Stimulated activated CD4-positive, alpha-beta T cell treated with anti-CD3 and anti-CD28 coated beads, Interleukin-1b, Interleukin-23, amount 100 ng/mL, for 24 hours (primary cell): ENCODE measurements at places on chromosomes 7 and 10.
A peak's percentile ranks its signal among the peaks of the same experiment; 100 is the strongest.

DNA sequence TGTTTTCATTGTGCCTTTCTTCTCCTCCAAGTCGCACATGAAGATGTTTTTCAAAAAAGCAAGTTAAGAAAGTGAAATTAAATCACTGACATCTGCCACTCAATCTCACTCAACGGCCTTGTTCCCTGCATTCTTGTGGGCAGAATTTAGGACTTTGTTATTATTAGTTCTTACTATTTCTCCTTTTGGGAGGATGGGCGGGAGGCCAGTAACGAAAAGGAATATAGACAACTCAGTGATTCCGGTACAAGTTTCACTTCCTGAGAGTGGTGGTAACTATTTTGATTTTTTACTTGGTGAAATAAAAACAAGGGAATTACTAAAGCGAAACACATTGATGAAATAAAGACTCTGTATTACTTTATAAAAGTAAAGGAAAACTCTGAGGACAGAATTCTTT, 231.9 kb upstream of the HABP2 start:
- no peak for DNase-seq

- DNase-seq: no peak
Measured at GRCh38 chr7:48473205-48473865, 302.1 kb downstream of the ABCA13 start.

DNA sequence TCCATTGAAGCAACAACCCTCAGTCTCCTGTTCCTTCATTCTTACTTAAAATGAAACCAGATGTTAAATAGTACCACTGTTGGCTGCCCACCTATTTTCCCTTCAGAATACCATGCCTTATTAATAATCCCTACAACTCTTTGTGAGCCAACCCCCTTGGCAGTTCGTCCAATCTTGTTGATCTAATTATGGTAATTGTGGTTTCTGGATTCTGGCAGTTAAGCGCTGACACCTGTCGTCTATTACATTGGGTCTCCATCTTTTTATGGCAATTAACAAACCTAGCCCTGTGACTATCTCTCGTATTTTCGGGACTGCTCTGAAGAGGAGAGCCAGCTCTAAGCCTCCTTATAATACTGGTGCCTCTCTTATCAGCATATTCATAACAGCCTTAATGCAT, 432.0 kb downstream of the ATRNL1 start:
- no peak for DNase-seq

DNA sequence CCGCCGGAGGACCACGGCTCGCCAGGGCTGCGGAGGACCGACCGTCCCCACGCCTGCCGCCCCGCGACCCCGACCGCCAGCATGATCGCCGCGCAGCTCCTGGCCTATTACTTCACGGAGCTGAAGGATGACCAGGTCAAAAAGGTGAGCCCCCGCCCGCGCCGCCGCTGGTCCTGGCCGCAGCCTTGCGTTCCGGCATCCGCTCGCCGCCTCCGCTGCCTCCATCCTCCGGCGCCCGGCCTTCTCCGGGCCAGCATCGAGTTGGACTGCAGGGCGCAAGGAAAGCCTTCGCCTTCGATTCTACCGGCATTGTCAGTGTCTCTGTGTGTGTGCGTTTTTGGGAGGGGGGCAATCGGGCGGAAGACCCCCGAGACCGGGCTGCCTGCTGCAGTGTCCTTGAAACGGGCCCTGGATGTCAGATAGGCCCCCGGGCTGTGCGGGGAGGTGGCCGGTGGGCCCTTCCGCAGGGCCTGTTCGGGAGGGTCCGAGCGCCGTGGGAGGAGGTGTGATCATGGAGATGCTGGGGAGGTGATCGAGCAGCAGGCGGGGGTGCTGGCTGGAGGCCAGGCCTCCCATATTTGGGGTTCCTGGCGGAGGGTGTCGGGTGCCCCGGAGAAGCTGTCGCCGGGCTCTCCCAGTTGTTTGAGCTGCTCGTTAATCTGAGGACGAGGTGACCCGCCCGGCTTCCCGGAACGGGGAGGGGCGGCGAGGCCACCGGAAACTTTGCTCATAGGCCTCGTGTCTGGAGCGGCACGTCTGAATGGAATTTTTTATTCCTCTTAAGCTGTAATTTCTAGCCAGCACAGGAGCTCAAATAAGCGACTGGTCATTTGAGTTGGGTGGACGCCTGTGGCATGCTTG, 40.8 kb downstream of the HK1 start:
- DNase-seq: peak; percentile 71

GRCh38 chr10:118522791-118523498, 72.5 kb downstream of the PRLHR start:
- DNase-seq: no peak

DNA sequence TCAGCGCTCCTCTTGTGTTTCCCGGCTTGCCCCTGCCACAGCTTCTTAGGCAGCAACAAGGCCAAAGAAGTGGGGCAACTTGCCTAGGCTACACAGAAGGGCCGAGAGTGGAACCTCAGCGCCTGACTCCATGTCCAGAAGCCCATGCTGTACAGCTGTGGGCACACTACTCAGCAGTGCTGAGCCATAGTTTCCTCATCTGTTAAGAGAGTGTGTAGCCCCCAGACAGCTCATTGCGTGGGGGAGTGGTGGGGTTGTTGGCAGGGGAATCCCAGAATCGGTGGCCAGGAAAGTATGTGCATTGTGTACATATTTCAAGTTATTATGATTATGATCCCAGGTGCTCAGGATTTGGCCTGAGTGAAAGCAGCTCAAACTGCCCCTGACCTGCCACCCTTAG, 96.2 kb downstream of the CDH23 start:
- no peak for DNase-seq

DNA sequence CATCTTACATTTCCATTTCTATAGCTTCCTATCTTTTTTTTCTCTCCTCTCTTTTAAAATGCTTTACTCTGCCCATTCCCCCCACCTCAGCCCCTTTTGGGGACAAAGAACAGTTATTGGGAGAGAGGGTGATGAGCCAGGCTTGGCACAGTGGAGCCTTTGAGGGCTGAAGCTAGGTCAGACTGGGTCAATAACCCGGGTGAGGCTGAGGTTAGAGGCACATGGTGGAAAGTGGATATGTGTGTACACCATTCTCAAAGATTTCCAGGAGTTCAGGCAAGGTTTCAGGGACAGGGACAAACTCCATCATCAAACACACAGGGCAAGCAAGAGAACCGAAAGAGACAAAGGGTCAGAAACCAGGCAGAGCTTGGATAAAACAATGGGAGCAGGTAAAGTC, 11.5 kb downstream of the ABCB4 start:
- DNase-seq: no peak

DNA sequence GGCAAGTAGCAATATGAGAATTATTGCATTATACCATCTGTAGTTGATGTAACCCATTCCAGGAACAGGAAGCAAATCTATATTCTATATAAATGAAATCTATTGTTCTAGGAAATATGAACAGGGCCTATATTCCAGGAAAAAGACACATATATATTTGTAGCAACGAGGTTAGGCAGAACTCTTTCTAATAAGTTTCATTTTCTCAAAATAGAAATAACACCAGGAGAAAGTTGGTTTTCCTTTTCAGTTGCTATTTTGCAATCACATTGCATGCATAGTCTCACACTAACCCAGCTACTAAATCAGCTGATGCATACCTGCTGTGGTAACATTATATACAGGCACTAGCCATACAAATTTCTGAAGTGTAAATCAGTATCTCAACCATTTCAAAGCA, 6.2 kb upstream of the IFIT2 start:
- DNase-seq: no peak

DNA sequence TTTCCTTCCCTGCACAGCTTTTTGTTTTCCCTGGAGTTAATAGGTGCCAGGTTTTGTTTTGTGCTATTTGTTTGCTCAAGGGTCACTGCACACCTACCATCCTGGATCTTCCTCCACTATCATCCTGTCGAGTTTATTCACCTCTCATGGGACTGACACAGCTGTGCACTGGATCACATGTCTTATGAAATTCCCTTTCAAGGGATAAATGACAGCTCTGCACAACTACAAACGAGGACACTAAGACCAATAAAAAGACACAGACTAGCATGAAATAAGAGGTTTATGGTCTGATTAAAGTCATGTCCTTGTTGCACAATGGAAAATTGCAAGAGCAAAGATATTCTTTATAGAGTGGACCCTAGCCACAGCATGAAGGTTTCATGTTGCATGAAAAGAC, 76.7 kb upstream of the SFMBT2 start:
- no peak for DNase-seq

DNA sequence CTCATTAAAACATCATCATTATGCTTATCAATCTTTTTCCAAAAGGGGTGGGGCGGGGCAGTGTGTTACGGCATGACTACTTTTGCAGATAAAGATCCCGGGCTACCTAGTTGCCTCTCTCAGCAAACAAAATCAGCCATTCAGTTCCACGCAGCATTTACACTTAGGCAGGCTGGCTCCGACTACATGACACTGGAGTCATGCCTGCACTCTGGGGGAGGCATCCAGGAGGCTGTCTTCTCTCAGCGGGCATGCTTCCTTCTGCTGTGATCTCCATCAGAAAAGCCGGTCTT, 193.9 kb upstream of the TCF7L2 start:
- DNase-seq: no peak

- DNase-seq: no peak
Measured at GRCh38 chr7:135670179-135670578, 7.9 kb downstream of the STMP1 start.

- no peak for DNase-seq
Measured at GRCh38 chr7:33888166-33888565, 17.2 kb upstream of the BMPER start.

DNA sequence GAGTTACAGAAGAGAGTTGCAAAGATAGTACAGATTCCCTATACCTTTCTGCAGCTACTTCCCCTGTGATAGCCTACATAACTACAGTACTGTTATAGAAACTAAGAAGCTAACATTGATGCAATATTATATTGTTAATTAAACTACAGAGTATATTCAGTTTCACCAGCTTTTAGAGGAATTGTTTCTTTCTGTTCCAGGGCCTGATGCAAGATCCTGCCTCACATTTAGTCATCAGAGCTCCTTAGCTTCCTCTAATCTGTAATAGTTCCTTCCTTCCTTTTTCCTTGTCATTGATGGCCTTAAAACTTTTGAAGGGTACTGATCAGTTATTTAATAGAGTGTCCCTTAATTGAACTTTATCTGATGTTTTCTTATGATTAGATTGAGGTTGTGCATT, 56.8 kb downstream of the SDHAF3 start:
- DNase-seq: no peak

GRCh38 chr10:71333129-71333887, 14.2 kb downstream of the SLC29A3 start:
- DNase-seq: no peak

DNA sequence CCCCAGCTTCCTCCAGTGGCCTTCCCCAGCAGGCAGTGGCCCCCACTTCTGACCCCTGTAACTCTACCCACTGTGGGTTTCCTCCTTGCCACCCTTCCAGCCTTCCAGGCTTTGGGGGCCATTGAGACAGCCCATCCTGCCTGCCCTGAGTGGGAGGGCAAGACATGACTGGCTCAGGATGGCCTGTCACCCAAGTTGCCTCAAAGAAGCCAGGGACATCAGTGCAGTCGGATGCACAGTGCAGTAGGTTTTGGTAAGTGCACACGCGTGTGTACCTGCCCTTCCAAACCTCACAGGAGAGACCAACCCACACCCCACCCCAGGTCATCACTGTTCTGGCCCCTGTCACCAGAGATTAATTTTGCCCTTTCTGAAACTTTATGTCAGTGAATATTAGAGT, 22.7 kb downstream of the ZMIZ2 start:
- DNase-seq: no peak

DNA sequence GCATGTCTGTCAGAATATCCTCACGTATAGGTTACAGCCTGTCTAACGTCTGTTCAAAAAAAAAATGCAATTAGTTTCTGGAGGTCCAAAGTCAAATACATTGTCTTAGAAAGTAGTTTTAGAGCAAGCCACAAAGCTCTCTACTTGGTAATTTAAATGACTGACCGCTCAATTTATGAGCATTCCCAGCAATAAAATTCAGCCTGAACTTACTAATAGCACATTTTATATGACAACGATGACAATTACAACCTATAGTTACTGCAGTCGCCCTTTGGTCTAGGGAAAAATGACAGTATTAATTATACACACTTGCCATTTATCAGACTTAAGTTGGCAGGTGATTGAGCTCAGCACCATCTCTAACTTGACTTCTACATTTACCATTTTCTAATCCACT, 425.8 kb upstream of the STEAP1 start:
- DNase-seq: no peak

- no peak for DNase-seq
Measured at GRCh38 chr7:22129819-22130580, 184.3 kb upstream of the CDCA7L start.

- DNase-seq: no peak
Measured at GRCh38 chr7:69276011-69276729, 322.1 kb upstream of the AUTS2 start.

DNA sequence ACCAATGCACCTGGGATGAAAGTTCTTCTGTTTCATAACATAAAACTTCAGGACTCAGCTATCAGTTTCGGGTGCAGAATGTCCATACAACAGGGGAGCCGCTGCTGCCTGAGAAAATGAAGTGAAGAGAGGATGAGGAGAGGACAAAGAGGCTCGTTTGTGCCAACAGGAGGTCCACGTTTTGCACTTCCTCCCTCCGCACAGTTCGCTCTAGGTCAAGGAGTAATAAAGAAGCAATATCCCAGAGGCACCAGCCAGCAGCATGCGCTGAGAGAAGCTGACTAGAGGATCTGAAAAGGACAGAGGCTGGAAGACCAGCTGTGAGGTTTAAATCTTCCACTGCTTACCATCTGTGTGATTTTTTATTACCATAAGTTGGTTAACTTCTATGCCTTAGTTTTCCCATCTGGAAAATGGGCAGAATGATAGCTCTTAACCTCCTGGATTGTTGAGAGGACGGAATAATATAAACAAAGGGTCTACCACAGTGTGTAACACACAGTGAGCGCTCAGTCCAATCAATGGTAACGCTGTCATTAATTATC, 709 bp downstream of the GPAM start:
- no peak for DNase-seq

DNA sequence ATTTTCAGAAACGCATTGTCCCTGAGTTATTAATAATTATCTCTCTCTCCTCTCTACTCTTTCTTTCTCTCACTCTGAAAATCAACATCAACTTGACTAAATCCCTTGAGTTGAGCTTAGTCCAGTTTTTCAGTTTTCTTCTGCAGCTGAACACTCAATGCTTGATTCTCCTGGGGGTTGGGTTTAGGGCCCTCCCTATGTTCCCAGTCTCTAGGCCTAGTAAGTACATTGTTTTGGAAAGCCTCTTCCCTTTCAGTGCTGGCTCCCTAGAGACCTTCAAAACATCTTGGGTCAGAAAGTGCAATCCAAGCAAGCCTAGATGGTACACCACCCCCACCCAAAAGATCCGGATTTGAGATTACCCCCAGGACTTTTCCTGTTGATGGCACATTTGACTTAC, 488.5 kb downstream of the LRMDA start:
- DNase-seq: no peak
